Fibroblast of pulmonary artery (primary cell): ENCODE measurements at places on chromosomes 7 and 10.

GRCh38 chr7:68789597-68789996 is 808.7 kb upstream of the AUTS2 start:
- DNase-seq: no peak

DNA sequence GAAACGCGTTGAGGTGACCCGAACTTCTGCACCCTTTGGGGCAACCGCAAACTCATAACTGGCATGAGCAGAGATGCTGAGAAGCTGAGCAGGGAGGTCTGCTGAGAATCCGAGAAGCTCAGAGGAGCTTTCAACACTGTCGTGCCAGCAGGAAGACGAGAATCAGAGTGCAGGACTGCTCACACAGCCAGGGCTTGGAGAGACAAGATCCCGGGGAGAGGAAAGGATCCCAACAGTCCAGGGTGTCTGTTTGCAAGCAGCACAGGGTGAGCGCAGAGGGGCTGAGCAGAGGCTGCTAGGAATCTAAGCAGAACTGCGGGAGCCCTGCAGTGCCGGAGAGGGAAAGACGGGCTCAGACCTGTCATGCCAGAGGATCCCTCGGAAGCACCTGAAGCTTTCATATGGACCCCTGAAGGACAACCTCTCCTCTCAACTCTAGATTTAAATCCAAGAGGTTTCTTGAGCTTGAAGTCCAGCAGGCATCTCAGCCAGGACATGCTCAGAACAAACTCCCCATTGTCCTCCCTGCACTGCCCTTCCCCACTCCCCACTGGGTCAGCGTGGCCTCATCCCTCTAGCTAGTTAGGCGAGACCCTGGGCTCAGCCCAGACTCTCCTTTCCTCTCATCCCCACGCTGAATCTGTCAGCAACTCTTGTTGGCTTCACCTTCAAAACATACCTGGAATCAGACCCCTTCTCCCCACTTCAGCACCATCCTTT is 40.7 kb downstream of the FOXL3 start:
- no peak for DNase-seq

DNA sequence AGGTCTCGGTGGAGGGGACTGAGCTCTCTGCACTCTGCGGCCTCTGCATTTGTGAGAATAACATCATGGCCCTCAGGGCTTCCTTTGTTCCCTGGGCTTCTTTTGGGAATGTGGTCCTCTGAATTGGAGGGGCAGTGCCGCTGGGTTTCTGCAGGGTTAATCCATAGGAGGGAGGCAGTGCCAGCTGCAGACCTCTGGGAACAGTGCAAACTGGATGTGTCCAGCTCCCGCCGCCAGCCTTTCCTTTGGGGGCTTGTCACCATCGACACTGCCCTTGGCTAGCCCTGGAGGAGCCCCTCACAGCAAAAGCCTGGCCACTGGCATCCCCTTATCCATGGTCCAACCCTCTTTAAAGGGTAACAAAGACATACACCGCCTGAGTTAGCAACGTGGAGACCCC is 174.0 kb downstream of the WDR37 start:
- no peak for DNase-seq

DNA sequence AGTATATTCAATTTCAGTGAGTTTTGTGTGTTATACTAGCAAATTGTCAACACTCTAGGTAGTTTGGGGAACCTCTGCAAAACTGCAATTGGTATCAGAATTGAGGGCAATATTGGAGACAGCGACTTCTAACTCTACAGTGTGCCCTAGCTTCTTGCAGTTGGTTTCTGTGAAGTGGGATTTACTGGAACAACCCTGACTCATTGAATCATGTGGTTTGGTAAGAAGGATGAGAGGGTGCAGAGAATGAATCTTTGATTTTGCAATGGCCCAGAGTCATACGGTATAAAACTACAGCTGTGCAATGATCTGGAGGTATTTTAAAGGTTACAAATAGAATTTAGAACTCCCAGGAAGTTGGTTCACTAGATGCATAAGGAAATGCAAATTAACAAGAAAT is 129.1 kb upstream of the PPP1R3A start:
- DNase-seq: peak; percentile 56

DNA sequence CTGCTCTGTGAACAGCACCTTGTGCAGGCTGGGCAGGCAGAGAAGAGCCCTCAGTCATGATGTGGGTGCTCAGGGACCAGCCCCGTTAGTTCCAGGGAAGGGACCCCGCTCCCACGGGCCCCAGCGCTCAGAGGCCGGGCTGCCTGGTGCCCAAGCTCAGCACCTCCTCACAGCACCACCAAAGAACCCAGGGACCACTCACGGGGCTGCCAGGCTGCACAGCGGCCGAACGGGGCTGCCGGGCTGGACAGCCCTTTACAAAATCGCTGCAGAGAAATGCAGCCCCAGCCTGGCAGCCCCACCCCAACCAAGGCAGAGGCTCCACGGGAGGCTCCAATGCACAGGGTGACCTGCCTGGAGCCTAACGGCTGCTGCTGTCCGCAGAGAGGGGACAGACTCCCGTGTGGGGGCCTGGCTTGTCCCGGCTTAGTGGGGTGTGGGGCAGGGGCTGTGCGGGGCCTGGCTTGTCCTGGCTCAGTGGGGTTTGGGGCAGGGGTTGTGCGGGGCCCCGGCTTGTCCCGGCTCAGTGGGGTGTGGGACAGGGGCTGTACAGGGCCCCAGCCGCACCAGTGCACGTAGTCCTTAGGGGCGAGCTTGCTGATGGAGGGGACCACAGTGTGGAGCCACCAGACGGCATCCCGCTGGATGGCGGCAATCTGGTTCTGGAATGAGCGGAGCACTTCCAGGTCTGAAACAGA is 9.2 kb downstream of the INTS1 start:
- no peak for DNase-seq

- DNase-seq: no peak
Measured at GRCh38 chr10:69391158-69391557, 25.6 kb downstream of the TACR2 start.

GRCh38 chr7:28778786-28779185 is 179.3 kb downstream of the TRIL start:
- peak; percentile 87 for DNase-seq

DNA sequence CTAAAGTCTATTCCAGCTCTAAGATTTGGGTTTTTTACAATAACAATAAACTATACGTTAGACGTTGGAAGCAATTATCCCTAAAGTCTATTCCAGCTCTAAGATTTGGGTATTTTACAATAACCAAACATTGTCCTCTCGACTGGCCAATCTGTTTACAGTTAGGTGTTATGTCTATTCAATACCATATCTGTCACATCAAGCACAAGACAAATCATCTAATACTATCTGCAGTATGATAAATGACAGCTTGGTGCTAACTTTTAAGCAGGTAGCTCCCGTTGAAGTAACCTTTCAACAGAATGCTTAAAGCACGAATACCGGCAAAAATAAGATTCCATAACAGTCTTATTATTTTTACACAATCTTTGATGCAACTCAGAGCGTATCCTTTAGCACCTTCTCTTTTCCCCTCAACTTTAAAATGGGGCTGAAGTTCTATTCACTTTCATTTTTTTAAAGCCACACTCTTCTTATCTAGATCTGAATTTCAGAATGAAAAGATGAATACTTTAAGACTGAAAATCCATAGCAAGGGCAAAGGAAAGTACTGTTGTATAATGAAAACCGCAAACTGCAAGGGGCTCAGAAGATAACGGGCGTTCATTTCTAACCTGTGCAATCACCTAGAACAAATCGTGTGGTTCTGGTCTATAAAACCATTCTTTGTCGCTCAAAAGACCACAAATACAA is 925 bp downstream of the H2AZ2 start:
- no peak for DNase-seq

- no peak for DNase-seq
Measured at GRCh38 chr10:105615715-105616365, 974.8 kb downstream of the SORCS3 start.

DNA sequence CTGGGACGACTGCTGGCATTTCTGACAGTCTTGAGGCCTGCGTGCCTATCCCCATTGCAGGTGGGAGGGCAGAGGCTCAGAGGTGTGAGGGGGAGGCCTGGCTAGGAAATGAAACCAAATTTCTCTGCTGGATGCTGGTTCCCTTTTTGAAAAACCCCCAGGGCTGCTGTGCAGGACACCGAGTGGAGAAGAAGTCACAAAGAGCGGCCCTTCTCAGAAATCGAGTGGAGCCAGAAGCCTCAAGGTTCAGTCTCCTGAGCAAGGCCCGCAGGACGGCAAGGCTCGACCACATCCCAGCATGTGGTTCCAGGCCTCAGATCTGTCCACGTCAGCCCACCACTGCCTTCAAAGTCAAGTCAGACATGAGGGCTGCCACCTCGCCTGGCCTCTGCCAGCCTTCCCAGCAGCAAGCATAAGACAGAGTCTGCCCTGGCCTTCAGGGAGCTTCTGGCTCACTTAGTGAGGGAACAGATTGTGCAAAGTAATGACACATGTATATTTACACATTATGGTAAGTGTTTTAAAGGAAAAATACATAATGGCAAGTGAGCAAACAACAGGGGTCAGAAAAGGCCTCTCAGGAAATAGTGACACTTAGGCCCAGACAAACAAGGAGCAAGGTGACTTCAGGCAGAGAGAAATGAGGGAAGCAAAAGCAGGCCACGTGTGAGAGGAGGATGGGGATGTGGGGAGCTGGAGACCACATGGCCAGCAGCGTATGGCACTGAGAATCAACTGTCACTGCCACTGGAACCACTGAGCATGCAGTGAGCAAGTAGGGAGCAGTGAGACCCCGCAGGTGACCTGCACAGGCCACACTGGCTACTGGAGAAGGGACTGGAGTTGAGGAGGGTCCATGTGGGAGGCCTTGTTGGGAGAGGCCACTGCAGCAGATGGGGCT is 86.7 kb downstream of the ARHGAP22 start:
- DNase-seq: no peak

- no peak for DNase-seq
Measured at GRCh38 chr10:70323697-70324338, 40.0 kb upstream of the NPFFR1 start.

DNA sequence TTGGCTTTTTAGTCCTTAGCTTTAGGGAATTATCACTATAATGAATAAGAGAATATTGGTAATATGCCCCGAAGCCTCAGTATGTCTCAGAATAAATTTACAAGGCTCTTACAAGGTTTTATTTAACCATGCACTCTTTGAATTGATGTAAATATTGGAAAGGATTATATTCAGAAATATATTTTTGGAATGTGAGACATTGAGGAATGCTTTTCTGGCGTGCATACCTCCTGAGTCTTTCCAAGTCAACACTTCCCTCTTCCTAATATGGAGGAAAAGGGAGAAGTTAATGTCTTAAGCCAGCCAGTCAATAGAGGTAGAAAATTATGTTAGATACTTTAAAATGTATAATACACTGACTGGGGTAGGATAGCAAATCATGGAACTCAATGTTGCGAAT is 1.2 kb upstream of the OR2F1 start:
- no peak for DNase-seq

GRCh38 chr7:28957064-28957750 is 923 bp downstream of the TRIL start:
- DNase-seq: peak; percentile 26
